GM23248 (cell line): ENCODE measurements at places on chromosomes 6 and 20. TPM values are rescaled to one million over a fixed set of nuclear protein-coding genes. Genes with fewer than 3 reads are reported as not detected.

Gene TCP11
- not detected in 2 replicates for total RNA-seq

Gene R3HDML
- not detected in 2 replicates for total RNA-seq

Gene SLC22A7
- total RNA-seq, result not detected in 2 replicates

Gene C20orf144
- 0.63 TPM in 1 of 2 replicates, not detected in the other for total RNA-seq

Gene CALHM4
- total RNA-seq, result not detected in 2 replicates

Gene HTR1E
- not detected in 2 replicates for total RNA-seq

Gene CD24
- total RNA-seq, result 1.4 and 2.8 TPM in 2 replicates

Gene RHAG
- not detected in 2 replicates for total RNA-seq

Gene INSM1
- total RNA-seq, result not detected in 2 replicates

Gene SLC22A2
- not detected in 2 replicates for total RNA-seq

Gene ABCF1
- total RNA-seq, result 31.3 and 42.0 TPM in 2 replicates

Gene APCDD1L
- total RNA-seq, result 19.5 and 25.6 TPM in 2 replicates

Gene MMUT
- total RNA-seq, result 8.0 and 10.5 TPM in 2 replicates

Gene PAK1IP1
- 16.6 and 22.8 TPM in 2 replicates for total RNA-seq

Gene FOXS1
- not detected in 2 replicates for total RNA-seq

Gene RXRB
- 27.7 and 28.8 TPM in 2 replicates for total RNA-seq

Gene LY6G6C
- total RNA-seq, result not detected in 2 replicates

Gene HTR1B
- not detected in 2 replicates for total RNA-seq

Gene KIAA1755
- total RNA-seq, result 2.8 and 5.1 TPM in 2 replicates

Gene TCF21
- total RNA-seq, result 2.4 and 4.1 TPM in 2 replicates

Gene CLPSL1
- not detected in 2 replicates for total RNA-seq

Gene MAN1A1
- total RNA-seq, result 31.4 and 33.4 TPM in 2 replicates

Gene CBLN4
- not detected in 2 replicates for total RNA-seq

Gene BPIFB4
- not detected in 2 replicates for total RNA-seq

Gene LGSN
- not detected in 2 replicates for total RNA-seq

Gene UBE2V1
- 41.7 and 49.1 TPM in 2 replicates for total RNA-seq

Gene MEI4
- total RNA-seq, result not detected in 2 replicates

Gene TMEM217
- total RNA-seq, result 1.2 and 4.6 TPM in 2 replicates

Gene VSTM2L
- total RNA-seq, result 6.2 and 9.2 TPM in 2 replicates

Gene LCA5
- total RNA-seq, result 2.7 and 4.2 TPM in 2 replicates

Gene MYLK4
- total RNA-seq, result 0.43 and 0.51 TPM in 2 replicates

Gene C6orf15
- total RNA-seq, result not detected in 2 replicates

Gene MRAP2
- 0.89 and 1.3 TPM in 2 replicates for total RNA-seq

Gene KHDC1
- 0.13 and 1.1 TPM in 2 replicates for total RNA-seq

Gene COL21A1
- total RNA-seq, result 0.11 TPM in 1 of 2 replicates, not detected in the other

Gene METTL24
- not detected in 2 replicates for total RNA-seq

Gene NQO2
- total RNA-seq, result 26.2 and 29.6 TPM in 2 replicates

Gene HSD17B8
- total RNA-seq, result 1.8 and 3.7 TPM in 2 replicates

Gene FAM83B
- total RNA-seq, result not detected in 2 replicates

Gene GINS1
- total RNA-seq, result 2.9 and 7.5 TPM in 2 replicates

Gene GABRR1
- not detected in 2 replicates for total RNA-seq

Gene RBM24
- total RNA-seq, result 7.3 and 7.9 TPM in 2 replicates

Gene CCN2
- 397 and 410 TPM in 2 replicates for total RNA-seq

Gene RPS6KA2
- 42.0 and 45.1 TPM in 2 replicates for total RNA-seq
